DMS 273 treated with DMSO at 0.1 percent for 48 hours (cell line): ENCODE measurements at places on chromosomes 1 and 21.

DNA sequence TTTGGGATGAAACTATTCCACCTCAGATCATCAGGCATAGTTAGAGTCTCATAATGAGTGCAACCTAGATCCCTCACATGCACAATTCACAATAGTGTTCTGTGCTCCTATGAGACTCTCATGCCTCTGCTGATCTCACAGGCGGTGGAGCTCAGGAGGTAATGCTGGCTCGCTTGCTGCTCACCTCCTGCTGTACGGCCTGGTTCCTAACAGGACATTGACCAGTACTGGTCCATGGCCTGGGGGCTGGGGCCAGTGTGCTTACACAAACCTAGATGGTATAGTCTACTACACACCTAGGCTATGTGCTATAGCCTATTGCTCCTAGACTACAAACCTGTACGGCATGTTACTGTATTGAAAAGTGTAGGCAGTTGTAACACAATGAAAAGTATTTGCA, 448.4 kb downstream of the RPS6KC1 start:
- no peak for DNase-seq

DNA sequence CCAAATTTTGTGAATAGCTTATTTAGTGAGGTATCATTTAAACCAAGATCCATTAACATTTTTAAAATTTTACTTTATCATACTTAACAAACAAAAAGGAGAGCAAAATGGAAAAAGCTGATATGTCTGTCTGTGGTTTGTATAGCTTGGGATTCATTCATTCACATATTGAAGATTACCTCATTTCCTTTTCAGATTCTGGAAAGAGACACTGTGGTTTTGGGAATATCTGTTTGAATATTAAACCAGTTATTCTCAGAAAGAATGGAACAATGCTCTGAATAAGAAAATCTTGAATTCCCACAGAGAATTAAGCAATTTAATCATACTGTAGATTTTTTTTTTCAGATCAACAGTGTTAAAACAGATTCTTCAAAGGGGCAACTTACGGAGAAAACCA, 93.8 kb upstream of the PRDX6 start:
- DNase-seq = no peak

DNA sequence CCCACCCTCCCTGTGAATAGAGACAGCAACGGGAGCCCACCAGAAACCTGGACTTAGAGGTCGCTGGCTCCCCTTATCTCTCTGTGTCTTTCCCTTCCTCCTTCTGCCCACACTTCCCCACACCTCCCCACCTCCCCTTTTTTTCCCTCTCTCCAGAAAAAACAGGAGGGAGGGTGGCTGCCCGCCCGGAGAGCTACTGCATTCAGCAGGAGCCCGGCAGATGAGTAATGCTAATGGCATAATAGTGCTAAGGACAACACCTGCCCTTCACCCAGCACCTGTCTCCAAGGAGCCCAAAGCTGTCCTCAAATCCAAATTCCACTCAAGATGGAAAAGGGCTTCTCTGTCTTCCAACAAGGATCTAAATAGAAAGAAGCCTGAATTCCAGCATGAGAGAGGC, 11.4 kb upstream of the PRELP start:
- no peak for DNase-seq

DNA sequence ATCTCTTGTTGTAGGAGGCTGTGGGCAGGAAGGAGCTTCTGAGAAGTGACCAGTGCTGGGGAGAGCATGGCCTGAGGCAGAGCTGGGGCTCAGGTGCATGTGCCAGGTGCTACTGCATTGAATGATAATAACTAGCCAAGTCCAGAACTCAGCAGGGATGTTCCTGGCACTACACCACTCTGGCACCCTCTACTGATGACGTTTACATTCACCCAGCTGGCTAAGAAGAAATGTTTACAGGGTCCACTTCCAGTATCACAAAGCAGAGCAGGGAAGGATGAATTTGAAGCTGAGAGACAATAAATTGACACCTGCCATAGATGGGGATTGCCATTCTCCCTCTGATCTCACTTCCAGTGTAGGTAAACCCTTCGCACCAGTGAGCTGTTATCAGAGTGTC, 411.8 kb downstream of the SETD4 start:
- DNase-seq = no peak

GRCh38 chr1:66916320-66916719, 8.3 kb downstream of the DNAI4 start:
- DNase-seq = no peak

GRCh38 chr1:23337869-23338268, 6.2 kb downstream of the HNRNPR start:
- no peak for DNase-seq

DNA sequence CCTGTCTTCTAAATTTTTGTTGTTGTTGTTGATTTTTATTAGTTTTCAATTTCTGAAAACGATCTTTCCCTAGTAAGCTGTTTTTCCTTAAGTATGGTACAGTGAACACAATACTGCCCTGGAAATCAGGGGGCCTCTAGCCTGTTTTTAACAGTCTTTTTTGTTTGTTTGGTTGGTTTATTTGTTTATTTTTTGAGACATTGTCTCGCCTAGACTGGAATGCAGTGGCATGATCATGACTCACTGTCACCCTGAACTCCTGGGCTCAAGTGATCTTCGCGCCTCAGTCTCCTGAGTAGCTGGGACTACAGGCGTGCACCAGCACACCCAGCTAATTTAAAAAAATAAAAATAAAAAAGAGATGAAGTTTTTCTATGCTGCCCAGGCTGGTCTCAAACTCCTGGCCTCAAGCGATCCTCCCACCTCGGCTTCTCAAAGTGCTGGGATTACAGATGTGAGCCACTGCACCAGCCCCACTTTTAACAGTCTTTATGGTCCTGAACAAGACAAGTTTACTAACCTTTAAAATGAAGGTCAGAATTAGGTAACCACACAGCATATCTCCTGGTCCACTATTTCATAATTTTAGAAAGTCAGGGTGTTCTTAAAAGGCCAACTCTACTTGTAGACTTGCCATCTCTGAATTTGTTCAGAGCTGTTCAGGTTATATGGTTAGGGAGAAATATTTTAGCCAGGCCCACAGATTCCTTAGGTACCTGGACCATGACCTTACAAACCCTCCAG, 35.4 kb downstream of the TBCE start:
- DNase-seq = no peak

DNA sequence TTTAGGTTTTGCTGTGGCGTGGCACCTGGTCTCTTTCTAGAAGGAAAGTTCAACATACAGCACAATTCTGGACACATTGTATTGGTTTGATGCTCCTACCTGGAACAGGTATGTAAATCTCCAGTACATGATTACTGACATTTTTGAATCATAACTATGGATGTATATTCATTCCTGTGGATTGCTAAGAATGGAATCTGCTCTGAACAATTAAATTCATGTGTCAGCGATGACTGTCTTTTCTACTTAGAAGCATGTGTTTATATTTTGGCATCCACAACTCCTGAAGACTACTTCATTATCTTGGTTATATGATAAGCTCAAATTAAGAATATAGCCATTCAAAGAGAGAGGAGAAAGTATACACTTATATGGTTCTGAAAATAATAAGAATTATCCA, 291.8 kb downstream of the CHRM3 start:
- DNase-seq = no peak

GRCh38 chr1:47003896-47004403, 19.5 kb upstream of the CYP4X1 start:
- DNase-seq = no peak

GRCh38 chr1:179761296-179761695, 18.2 kb downstream of the FAM163A start:
- DNase-seq = no peak

- DNase-seq = no peak
These were observed 457.0 kb downstream of the USP25 start for GRCh38 chr21:16186742-16187141.

DNA sequence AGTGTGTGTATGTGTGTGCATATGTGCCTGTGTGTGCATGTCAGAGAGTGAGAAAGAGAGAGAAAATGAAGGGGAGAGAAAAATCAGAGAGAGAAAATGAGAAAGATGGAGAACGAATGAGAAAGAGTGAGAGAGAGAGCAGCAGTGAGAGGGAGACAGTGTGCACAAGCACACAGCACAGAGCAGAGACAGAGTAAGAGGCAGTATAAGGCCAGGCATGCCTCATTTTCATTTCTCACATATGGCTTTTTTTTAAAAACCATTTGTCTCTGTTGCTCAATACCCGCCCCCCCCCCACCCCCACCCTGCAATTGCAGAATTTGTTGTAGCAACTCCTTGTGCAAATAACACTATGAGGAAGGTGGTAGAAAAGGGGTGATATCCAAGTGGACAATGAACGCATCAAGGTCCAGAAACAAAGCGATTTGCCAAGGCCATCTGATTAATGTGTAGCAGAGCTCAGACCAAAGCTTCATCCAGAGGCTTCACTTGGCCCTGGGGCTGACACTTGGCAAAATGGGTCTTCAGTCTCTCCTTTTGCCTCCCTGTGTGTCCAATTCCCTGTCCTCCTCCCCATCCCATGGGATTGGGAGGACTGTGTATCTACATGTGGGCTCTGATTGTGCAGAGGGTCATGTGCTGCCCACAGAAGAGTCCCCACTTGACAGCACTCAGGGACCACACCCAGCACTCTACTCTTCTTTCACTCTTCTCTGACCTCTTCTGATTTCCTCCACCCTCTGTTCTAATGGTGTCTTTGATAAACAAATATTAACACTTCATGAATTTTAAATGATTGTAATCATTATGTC, 38.9 kb upstream of the HSD3B1 start:
- no peak for DNase-seq

DNA sequence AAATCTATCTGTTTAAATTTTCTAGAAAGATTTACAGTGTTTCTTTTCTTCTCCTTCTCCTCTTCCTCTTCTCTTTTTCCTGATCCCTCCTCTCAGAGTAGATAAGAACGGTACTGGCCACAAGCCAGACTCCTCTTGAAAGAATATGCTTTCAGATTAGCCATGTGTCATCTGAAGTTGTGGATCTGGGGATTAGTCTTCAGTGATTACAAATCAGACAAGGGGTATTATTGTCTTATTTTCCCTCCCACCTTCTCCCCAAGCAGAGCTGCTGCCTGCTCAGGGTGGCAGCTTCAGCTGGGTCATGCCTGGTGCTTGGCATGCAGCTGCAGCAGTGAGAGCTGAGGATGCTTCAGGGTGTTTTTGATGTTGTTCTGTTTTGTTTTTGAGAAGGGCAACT, 42.7 kb downstream of the SGIP1 start:
- DNase-seq = no peak

GRCh38 chr1:62601457-62601856, 4.1 kb downstream of the ANGPTL3 start:
- no peak for DNase-seq

DNA sequence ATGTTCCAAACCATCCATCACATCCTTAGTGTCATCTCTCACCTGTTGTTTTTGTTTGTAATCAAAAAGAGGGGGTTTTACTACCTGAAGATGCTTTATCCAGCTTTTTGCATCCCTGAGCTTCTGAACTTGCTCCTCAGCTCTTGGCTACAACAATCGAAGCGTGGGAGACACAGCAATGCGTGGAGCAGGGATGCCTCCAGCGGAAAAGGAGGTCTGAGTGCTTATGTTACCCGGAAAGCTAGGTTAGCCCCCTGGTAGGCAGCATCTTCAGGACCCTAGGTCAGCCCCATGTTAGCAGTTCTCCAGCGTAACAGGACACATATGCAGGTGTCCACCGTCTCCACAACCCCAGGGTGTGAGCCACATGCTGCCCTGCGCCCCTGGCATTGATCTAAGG, 141.5 kb downstream of the RRAGC start:
- no peak for DNase-seq

GRCh38 chr1:26252718-26253117, 18.7 kb downstream of the CEP85 start:
- no peak for DNase-seq

GRCh38 chr1:241507189-241507863, 12.2 kb downstream of the FH start:
- DNase-seq = no peak

- DNase-seq = no peak
These were observed 20.8 kb downstream of the DISP3 start for GRCh38 chr1:11499601-11500331.

DNA sequence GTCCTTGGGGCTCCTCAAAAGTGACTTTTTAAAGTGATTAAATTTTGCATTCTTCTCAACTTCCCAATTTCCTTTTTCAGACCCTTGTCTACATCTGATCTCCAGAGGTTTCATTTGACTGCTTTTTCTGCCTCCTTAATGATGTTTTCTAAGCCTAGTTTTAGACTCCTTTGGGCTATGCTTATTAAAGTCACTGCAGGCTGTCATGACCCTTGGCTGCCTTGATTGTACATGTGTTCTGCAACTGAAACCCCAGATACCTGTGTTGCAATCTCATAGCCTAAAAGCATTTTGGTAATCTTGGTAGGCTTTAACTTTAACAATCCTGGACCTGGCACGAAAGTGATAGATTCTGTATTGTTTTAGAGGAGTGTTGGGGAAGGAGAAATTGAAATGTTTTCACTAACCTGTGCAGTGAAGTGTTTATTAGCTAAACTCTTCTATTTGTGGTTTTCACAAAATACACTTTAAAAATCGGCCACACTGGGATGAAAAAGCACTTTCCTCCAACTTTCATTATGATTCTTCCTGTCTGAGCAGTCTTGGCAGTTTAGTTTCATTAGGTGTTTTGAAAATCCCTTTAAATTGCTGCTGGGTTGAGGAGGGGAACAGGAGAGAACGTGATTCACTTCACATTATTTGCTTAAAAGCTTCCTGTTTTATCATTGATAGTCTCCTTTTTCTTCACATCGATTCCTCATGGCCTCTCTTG, 4.9 kb downstream of the MACO1 start:
- no peak for DNase-seq

- DNase-seq = no peak
These were observed 17.5 kb upstream of the ETV3 start for GRCh38 chr1:157155658-157156057.

DNA sequence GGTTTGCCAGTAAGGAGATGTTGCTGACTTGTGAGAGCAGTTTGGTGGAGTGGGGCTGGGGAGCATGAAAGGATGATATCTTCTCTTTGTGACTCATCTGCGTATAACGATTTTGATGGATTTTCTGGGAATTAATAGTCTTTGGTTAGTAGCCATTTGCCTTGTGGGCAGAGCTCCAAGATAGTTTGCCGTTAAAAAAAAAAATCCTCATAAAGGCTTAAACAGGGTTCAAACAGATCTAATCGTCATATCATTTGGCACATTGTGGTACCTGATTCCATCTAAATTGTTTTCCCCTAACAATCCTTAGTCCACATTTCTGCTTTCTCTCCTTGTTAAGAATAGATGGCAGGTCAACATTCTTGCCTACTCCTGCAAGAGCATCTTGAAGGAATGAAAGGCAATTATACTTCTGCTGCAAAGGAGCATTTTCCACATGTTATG, 168.0 kb downstream of the PPP1R12B start:
- DNase-seq = no peak

- DNase-seq = no peak
These were observed 609 bp upstream of the ATF3 start for GRCh38 chr1:212607913-212608391.

GRCh38 chr1:69834336-69834735, 266.6 kb downstream of the LRRC7 start:
- no peak for DNase-seq
